Psoas muscle (tissue), 8 donors: ENCODE measurements at places on chromosomes 7 and 10.

- DNase-seq, result no peak
Measured at GRCh38 chr10:1737222-1738061, at the start of gene ADARB2. ADARB2 (minus strand) TSS chr10:1737525.

DNA sequence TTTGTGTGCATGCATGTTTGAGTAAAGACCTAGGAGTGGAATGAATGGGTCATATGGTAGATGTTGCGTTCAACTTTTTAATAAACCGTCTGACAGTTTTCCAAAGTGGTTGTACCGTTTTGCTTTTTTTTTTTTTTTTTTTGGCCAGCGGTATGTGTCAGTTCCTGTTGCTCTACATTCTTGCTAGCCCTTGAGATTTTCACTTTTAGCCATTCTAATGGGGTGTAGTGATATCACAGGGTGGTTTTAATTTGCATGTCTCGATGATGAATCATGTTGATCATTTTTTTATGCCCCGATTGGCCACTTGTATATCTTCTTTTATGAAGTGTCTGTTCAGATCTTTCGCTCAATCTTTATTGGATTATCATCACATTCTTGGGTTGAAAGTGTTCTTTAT, 320.7 kb downstream of the CAMK1D start:
- DNase-seq, result no peak

DNA sequence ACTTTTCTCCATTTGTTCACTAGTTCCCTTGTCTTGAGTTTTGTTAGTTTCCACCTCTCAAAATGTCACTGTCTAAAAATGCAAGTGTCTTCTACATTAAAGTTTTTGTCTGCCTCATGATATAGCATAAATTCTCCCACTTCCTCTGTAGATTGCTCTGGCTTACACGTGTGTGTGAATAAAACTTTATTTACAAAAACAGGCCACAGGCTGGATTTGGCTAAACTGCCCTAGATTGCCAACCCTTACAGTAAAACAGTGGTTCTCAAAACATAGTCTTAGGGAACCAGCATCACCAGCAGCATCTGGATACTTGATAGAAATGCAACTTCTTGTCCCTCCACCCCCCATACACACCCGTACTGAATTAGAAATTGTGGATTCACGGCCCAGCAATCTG, 207.8 kb downstream of the VTI1A start:
- no peak for DNase-seq

GRCh38 chr7:124643311-124643811, 122.2 kb downstream of the GPR37 start:
- DNase-seq, result no peak
